ENCODE measurements at places on chromosomes 4 and X.

- DNase-seq = no peak
Observed at GRCh38 chr4:142850478-142850877, 4.4 kb upstream of the INPP4B start.

DNA sequence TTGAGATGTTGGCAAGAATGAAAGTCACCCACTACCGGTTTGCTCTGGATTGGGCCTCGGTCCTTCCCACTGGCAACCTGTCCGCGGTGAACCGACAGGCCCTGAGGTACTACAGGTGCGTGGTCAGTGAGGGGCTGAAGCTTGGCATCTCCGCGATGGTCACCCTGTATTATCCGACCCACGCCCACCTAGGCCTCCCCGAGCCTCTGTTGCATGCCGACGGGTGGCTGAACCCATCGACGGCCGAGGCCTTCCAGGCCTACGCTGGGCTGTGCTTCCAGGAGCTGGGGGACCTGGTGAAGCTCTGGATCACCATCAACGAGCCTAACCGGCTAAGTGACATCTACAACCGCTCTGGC, 12.3 kb downstream of the RPL9 start:
- no peak for DNase-seq

DNA sequence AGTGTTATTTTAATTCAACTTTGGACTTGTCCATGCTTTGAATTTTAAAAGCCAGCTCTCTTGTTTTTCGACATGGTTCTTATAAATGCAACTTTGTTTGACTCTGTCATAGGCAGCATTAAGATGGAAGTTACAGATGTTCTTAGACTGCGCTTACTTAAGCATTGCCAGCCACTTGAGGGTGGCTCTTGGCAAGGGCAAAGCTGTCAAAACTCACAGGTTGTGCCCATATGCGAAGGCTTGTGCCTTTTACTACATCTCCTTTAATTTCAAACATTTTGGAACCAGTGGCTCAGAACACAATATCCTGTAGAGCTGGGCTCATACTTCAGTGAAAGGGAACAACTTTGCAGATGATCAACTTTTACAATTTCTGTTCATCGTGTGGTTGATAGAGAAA, 135.5 kb downstream of the TRAM1L1 start:
- DNase-seq = no peak

DNA sequence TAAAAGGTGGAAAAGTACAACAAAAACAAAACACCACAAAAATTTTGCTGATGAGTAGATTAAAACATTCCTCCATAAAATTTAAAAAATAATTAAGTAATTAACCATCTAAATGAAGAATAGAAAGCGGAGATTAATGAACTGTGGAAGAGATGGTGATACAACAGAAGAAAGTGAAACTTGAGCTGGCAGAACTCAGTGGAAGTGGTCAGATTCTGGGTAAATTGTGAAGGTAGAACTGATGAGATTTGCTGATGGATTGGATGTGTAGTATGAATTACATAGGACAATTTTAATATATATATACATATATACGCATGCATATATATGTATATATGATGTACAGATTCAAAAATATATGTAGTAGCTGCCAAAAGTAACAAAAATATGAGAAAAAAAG, 73.9 kb downstream of the AMOT start:
- DNase-seq = no peak

- no peak for DNase-seq
Observed at GRCh38 chr4:19531906-19532848, 719.5 kb upstream of the SLIT2 start.

- no peak for DNase-seq
Observed at GRCh38 chr4:40227284-40227683, 30.5 kb downstream of the RHOH start.

GRCh38 chrX:41449615-41450014, 2.5 kb downstream of the NYX start:
- peak; percentile 17 for DNase-seq

GRCh38 chr4:165152527-165152926, 39.9 kb upstream of the TMEM192 start:
- no peak for DNase-seq

GRCh38 chr4:78120144-78120880, 63.2 kb downstream of the FRAS1 start:
- no peak for DNase-seq

DNA sequence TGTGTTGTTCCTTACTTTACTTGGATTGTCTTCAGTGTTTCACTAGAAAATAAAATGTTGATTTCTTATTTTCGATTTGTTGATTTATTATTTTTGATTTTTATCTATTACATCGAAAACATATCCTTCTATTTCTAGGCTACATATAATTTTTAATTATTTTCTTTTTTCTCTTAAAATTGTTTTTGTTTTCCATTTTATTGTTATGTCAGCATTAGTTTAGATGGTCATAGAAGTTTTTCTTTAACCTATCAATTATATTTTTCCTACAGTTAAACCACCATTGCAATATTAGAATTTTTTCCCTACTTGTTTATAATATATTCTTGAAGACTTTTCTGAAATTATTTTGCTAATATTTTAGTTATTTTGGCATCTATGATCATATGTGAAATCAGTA, 1685.1 kb downstream of the RPA4 start:
- no peak for DNase-seq

- no peak for DNase-seq
Observed at GRCh38 chr4:4533461-4534169, 8.2 kb downstream of the STX18 start.

GRCh38 chrX:38262715-38263620, 42.3 kb upstream of the SRPX start:
- DNase-seq = no peak
